ENCODE measurements at places on chromosomes 7 and 10.
A peak's percentile ranks its signal among the peaks of the same experiment; 100 is the strongest.

DNA sequence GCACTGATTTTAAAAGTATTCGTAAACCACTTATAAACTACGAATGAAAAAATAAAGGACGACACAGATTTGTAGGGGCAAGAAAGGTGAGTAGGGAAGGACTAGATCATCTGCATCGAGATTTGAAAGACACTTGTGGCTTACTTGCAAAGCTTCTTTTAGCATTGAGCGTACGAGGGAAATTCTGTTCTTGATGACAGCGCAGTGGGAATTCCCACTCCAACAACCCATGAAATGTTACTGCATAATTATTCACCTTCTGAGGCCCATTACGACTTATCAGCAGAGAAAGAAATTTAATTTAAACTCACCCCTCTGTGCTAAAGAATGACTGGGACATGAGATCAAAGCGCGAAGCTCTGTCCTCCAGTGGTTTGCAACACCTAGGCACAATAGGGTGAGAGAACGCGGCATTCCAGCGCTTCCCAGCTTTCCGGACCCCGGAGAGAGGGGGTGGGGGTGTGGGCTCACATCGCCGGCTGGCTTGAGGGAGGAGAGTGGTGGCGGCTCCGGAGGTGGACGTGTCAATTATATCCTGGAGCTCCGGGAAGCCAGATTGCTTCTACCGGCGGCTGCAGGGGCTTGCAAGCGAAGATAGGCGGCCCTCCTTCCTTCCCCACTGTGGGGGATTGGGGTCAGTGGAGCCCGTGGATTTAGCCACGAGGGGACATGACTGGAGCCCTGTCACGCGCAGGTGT, 10.3 kb downstream of the SP8 start:
- DNase-seq = no peak

- no peak for DNase-seq
Observed at GRCh38 chr10:64346389-64346788, 825.2 kb downstream of the REEP3 start.

GRCh38 chr10:35585903-35586535, 19.1 kb upstream of the GJD4 start:
- no peak for DNase-seq

GRCh38 chr10:52357971-52358370, 43.9 kb downstream of the DKK1 start:
- DNase-seq = no peak

GRCh38 chr7:82049442-82049841, 279.6 kb upstream of the HGF start:
- DNase-seq = no peak

DNA sequence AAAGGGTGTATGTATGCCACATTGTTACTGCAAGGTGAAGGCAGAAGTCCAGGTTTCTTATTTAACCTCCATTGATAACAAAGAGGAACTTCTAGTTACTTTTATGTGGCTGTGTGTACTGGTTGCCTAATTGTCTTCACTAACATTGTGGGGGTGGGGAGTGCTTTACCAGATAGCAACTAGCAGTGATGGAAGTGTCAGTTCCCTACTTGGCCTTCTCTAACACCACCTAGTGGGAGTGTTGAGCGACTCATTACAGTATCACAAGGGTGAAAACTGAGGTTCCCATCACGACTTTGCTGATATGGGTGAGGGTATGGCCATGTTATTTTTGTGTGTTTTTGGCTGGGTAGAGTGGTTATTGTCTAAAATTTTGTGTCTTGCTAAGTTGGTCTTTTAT, 274.4 kb downstream of the THSD7A start:
- peak; percentile 46 for DNase-seq

DNA sequence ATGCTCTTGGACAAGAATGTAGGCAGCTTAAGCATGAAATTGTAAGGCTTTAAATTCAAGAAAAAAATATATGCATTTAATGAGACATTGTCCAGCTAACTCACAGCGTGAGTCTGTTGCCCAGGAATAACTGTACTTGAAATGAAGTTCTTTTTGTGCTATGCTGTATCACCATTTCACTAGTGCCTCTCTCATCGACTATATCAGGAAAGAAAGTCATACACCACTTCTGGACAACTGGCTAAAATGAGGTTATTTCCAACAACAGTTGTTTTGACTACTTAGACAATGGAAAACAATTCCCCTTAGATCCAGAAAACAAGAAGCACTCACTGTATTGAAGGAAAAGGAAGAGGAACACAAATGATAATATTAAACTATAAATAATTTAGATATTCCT, 251.8 kb downstream of the CRPPA start:
- no peak for DNase-seq

GRCh38 chr7:22480523-22481075, 19.4 kb downstream of the STEAP1B start:
- no peak for DNase-seq

- DNase-seq = no peak
Observed at GRCh38 chr7:3910054-3910453, 609.0 kb downstream of the SDK1 start.

GRCh38 chr10:132185601-132186487, 904 bp upstream of the DPYSL4 start:
- peak; percentile 18 for DNase-seq

GRCh38 chr7:35646289-35647023, 48.5 kb downstream of the HERPUD2 start:
- no peak for DNase-seq

- DNase-seq = no peak
Observed at GRCh38 chr10:105185161-105185560, 544.1 kb downstream of the SORCS3 start.

GRCh38 chr7:16881844-16882243, at the start of gene AGR3:
Gene AGR3 (minus strand): TSS chr7:16881983. CDS start chr7:16878618, 3,365 bp downstream.
- DNase-seq = peak; percentile 85

- no peak for DNase-seq
Observed at GRCh38 chr7:155203882-155204691, 93.6 kb upstream of the INSIG1 start.

GRCh38 chr7:36887233-36887632, 162.9 kb upstream of the AOAH start:
- DNase-seq = no peak

DNA sequence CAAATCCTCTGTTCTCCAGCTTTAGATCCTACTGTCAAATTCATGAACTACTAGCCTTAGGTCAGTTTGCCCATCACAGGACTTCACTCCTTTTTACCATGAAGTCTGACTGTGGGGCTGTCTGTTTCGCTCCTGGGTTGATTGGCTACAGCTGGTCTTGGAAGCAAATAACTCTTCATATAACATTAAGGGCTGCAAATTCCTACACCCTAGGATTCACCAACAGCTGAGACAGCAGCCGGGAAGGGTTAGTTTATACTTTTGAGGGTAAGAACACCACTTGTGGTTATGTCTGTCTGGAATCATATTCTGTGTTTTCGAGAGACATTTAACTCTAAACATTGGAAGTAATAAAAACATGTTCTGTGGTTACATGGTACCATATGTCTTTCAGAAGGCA, 55.9 kb upstream of the KIAA1217 start:
- DNase-seq = no peak

GRCh38 chr10:12463459-12463838, 114.1 kb downstream of the CAMK1D start:
- no peak for DNase-seq

GRCh38 chr7:79936281-79936983, 198.2 kb upstream of the GNAI1 start:
- DNase-seq = no peak

DNA sequence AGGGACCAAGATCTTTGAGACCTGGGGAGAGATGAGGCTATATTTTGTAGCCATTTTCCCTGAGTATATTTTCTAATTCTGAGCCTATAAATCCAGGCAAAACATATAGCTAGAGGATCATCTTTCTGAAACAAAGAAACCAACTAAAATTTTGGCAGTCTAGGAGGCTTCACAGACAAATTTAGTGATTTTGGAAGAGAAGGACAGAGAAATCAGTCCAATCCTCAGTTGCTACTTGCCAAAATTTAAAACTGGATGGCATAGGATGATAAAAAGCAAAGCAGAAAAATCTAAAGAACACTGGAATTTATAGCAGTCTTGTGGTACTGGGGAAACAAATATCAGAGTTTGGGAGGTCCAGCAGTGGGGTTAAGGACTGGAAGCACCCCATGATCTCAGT, 43.4 kb upstream of the POM121L12 start:
- DNase-seq = no peak

DNA sequence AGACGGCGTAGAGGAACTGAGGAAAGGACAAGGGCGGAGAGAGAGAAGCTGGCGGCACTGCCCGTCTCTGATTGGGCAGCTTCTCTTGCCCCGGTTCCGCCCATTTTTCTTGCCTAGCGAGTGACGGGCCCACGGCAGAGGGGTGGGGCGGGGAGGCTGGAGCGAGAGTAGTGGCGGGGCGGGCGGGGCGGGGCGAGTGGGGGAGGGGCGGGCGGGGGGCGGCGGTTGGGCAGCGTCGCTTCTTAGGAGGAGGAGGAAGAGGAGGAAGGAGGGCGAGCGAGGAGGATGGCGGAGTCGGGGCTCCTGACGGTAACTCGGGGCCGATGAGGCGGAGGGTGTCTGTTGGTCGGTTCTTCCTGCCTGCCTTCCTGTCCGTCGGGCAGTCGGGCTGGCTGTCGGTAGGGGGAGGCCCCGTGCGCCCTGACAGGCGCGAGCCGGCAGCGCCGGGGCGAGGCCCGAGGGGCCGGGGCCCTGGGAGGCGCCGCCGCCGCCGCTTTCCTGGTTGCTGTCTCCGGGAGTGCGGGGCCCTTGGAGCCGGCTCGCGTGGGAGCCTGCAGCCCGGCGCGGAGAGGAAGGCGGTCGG, at the start of gene SHOC2:
Gene SHOC2, plus strand, starts transcription at position 256 of the 583 bp plus-strand sequence. CDS start 44,755 bp downstream, outside the sequence.
- no peak for DNase-seq

DNA sequence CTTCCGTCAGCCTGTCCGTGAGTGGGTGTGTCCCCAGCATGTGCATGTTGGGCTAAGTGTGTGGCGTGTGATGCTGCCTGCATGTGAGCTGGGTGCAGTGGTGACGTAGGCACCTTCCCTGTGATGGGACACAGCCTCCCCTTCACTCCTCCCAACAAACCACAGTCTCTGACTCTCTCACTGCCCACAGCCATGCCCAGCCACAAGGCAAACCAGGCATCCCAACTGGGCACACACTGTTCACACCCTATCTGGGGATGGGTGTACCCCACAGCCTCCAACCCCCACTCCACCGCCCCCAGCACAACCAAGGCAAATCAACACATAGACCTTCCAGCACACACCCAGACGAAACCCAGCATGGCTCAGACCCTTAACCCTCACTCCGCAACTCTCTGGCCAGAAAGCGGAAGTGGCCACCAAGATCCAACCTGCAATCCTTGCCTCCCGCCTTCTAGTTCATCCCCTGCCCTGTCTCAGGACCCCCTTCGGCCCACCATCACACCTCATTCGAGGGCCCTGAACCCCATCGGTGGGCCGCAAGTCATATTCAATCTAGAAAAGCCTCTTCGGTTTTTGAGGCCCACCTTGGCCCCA, 10.4 kb downstream of the PSD start:
- no peak for DNase-seq

GRCh38 chr10:6522230-6522629, 57.8 kb downstream of the PRKCQ start:
- no peak for DNase-seq

GRCh38 chr10:3020311-3020710, 47.0 kb upstream of the PFKP start:
- DNase-seq = no peak

DNA sequence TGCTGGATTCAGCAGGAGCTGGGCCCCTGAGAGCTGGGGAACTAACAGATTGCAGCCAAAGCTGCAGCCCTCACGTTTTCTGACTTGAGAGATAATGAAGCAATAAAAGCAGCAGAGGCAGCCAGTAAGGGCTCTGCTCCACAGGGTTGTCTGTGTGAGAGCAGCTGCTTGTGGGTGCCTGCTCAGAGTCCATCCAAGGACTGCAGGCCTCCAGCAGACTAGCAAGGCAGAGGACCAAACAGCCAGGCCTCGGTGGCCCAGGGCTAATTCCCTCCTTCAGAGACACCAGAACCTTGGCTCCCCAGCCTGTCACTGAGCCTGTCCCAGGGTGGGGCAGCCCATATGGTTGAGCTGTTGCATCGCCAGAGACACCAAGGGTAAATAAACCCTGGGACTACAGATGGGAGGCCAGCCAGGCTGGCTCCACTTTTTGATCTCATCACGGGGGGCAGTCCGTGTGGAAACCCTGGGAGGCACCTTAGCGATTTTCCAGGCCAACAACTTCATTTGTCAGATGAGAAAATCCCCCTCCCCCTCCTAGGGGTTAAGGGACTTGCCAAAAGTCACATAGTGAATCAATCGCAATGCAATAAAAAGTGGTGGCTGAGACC, 229.2 kb downstream of the WDR11 start:
- DNase-seq = no peak

DNA sequence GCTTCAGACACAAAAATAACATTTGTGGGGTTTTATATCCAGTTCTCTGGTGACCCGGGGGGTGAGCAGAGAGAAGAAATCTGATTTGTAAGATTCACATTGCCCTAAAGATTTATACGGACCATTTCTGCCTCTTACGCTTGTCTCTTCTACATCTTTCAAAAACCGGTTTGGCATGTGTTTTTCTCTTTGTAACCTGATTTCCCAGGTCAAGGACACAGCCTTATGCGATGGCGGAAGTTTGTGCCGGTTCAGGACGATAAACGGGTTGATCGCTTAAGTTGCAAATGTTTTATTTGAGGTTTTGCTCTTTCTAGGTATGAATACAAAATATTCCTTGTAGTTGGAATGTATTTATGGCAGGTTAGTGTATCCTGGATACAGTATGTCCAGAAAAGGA, 61.6 kb upstream of the SH2B2 start:
- DNase-seq = no peak

GRCh38 chr7:79624336-79624735, 170.9 kb upstream of the MAGI2 start:
- DNase-seq = no peak

- DNase-seq = no peak
Observed at GRCh38 chr10:49079072-49079471, 36.2 kb downstream of the VSTM4 start.

DNA sequence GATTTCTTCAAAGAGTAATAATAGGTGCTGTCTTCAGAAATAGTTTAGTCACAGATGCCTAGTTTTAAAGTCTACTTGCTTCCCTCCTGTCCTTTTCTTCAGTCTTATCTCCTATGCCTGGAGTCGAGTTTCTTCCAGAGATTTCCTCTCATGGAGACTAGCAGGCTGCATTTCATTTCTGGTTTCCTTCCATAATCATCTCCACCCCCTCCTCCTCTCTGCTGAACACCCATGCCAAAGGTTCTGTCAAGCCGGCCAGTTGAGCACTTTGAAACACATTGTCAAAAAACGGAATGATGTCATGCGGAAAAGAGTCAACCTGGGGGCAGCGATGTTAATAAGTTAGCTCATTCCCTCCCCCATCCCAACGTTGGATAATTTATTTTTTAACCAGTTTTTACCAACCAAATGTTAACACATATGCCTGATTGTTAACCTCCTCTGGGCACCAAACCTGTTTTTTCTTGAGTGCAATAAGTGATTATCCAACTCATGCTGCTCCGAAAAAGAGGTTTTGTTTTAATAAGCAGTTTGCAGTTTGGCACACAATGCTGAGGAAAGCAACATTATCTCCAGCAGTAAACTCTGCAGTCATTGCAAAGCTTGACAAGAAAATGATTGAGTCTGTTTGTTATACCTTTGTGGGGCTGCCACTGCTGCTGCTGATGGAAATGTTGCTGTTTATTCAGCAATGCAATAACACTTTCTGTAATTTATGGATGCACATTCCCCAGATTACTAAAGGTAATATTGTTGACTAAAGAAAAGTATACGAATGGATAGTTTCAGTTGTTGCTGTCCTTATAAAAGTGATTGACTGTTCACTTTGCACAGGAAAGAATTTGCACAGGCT, 161.6 kb downstream of the LRMDA start:
- DNase-seq = no peak

GRCh38 chr7:73451780-73452398, 18.3 kb downstream of the FZD9 start:
- DNase-seq = peak; percentile 40

- DNase-seq = no peak
Observed at GRCh38 chr10:112842832-112843360, 107.2 kb upstream of the TCF7L2 start.

- DNase-seq = no peak
Observed at GRCh38 chr10:77114181-77114821, 523.3 kb downstream of the KCNMA1 start.
